Stimulated activated CD4-positive, alpha-beta T cell treated with anti-CD3 and anti-CD28 coated beads, Interleukin-12 subunit alpha, Interleukin-12 subunit beta, amount 100 ng/mL, for 24 hours (primary cell): ENCODE measurements at places on chromosomes 5 and 9.

DNA sequence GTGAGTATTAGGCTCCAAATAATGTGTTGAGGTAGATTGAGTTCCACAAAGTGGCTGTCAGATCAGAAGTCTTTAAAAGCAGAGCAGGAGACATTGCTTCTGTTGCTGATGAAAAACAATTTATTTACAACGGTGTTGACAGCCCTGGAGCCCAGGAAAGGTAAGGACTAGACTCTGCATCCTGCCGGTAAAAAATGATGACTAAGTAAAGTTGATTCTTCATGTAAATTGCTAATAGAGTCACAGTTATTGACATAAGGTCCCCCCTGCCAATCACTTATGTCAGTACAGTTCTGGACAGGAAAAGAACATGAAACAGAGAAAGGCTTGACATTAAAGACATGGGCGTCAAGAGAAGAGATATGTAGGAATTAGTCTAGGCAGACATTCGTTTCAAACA lies 552.5 kb downstream of the HTR1A start:
- no peak for DNase-seq

DNA sequence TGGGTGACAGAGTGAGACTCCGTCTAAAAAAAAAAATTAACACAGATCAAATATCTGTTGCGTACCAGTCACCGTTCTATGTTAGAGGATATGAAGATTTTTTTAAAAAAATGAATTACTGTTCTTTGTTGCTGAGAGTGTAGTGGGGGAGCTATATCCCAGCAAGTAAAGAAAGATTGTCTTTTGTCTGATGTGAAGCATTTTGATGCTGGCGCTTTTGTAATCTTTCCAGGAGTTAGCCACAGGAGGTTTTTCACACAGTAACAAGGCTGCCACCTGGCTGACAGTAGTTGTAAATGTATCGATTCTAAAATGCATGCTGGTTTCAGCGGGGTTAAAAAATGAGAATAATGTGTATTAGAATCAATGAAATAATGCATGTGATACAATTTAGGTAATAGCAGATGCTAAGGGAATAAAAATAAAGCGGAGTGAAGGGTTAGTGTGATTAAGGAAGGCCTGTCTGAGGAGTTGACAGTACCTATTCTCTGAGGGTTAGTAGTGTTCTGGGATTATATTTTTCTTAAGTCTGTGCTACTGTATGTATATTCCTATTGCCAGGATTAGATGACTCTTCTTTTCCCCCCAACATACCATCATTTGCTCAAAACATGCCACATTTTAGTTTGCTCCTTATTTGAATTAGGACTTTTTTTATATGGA lies 3.4 kb downstream of the LMNB1 start:
- peak; percentile 21 for DNase-seq

GRCh38 chr5:16561660-16562059 lies 55.1 kb downstream of the RETREG1 start:
- no peak for DNase-seq

DNA sequence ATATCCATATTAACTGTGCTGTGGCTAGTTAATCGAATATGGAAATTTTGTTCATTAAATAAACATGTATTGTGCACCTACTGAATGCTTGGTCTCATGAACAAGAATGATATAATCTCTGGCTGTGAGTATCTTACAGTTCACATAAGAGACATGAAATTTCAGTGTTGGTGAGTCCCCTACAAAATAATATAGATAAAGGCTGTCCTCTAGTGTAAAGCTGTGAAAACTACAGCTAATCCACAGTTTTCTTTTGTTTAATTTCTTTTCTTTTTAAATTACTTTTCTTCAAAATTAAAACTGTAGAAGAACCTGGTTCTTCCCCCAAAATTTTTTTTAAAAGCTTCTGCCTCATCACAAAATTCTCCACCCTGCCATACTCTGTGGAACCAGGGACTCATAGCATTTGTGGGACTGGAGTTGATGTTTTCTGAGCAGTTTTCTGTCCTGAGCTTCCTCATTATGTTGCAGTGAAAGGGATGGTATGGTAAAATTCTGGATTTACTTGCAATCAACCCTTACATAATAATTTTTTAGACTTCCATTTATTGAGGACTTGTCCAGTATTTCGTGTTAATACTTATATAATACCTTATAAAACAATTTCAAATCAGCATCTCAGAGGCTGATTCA lies 135.0 kb downstream of the STK32A start:
- no peak for DNase-seq

DNA sequence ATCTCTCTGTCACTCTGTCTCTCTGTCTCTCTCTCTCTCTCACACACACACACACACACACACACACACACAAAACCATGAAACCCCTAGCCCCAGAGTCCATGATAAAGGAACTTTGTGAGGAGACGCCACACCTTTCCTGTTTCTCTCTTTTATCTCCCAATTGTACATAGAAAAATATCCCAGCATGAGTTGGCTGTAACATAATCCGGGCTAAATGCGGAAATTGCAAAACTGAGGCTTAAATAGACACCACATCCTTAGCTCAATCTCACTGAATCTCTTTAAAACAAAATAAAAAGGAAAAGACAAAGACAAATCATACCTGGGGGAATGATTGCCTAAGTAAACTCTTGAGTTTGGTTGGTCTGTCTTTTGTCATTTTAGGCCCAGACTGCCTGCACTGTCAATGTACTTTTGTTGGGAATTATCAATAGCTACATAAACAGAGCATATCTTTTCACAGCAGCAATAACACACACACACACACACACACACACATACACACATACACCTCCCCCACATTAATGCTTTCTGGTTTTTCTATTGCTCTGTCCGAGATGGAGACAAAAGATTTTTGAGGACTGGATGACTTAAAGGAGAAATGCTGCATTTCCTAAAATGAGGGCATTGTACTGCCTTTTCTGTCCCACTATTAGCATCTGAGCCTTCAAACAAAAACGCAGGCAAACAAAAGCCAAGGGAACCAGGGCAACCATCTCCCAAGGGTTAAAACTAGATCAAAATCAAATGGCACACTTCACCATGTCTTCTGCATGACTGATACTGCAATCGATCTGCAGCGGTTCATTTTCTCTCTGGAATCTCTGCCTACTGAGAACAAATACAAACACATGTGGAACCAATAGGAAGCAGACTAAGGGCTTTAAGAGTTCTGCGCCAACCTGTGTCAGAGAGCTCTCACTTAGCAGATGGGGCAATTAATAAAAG lies 321.5 kb downstream of the NFIB start:
- no peak for DNase-seq

DNA sequence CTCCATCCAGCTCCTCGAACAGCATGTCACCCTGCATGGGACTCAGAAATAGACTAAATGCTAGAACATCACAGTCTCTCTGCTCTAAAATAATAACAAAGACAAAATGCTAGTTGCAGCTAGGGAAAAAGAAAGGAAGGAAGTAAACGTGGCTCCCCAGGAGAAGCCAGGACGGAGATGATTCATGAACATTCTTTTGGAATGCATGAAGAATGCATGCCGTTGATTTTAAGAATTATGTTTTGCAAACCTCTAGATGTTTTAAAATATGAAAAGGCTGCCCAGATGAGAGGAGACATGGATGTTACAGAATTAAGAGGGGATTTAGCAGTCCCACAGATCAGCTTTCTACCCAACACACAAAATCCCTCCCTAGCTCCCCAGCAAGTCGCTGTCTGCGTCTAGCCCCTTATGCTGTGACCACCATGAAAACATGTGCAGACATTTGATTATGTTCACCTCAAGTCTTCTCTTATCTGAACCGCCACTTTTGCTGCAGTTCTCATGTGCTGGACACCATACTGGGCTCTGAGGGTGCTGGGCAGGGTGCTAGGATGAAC lies 139.4 kb upstream of the LMX1B start:
- no peak for DNase-seq

GRCh38 chr5:156942064-156942463 lies 21.0 kb downstream of the TIMD4 start:
- DNase-seq: no peak

DNA sequence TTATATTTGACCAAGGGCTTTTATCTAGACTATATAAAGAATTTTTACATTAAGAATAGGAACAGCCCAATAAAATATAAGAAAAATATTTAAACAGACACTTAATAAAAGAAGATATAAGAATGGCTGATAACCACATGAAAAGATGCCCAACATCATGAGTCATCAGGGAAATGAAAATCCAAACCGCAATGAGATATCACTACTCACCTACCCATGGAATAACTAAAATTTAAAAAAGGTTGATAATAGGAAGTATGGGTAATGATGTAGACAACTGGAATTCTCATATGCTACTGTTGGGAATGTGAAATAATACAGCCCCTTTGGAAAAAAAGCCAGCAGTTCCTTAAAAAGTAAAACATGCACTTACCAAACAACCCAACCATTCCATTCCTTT lies 206.9 kb upstream of the PCSK5 start:
- DNase-seq: no peak

DNA sequence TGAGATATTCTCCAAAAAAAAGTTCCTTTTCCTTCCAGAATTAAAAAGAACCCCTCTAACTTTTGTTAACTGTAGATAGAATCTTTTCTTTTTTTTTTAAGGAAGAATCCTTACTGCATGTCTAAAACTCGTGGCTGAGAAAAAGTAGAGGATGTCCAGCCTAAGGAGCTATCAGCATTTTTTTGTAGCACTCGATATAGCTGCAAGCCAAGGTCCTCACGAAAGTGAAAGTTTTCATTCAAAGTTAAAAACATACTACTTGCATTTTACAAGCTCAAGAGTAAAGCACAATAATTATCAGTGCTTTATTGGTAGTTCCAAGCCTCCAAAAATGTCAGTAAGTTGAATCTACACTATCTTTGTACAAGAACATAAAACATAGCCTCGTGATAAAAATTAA lies 28.7 kb upstream of the ZSWIM6 start:
- DNase-seq: no peak
